SK-MEL-5 (cell line): ENCODE measurements at places on chromosomes 5 and 9. TPM values are rescaled to one million over a fixed set of nuclear protein-coding genes. Genes with fewer than 3 reads are reported as not detected.

IDNK gene
- 3.7 and 5.4 TPM in 2 replicates for total RNA-seq

SLC34A3 gene
- total RNA-seq = not detected in 2 replicates

RGP1 gene
- total RNA-seq = 12.2 and 12.4 TPM in 2 replicates

GFPT2 gene
- total RNA-seq = 1.7 and 2.3 TPM in 2 replicates

RARS1 gene
- total RNA-seq = 159 and 165 TPM in 2 replicates

TRIM7 gene
- total RNA-seq = 4.1 and 6.8 TPM in 2 replicates

RICTOR gene
- 32.7 and 39.4 TPM in 2 replicates for total RNA-seq

PNPLA7 gene
- total RNA-seq = 0.29 and 0.37 TPM in 2 replicates

MYOZ3 gene
- total RNA-seq = not detected in 2 replicates

- DNase-seq = no peak
Observed at GRCh38 chr5:81393783-81394718, at the start of gene ACOT12. Gene ACOT12 (minus strand): TSS chr5:81394134. CDS start chr5:81394114, 20 bp downstream.

DNA sequence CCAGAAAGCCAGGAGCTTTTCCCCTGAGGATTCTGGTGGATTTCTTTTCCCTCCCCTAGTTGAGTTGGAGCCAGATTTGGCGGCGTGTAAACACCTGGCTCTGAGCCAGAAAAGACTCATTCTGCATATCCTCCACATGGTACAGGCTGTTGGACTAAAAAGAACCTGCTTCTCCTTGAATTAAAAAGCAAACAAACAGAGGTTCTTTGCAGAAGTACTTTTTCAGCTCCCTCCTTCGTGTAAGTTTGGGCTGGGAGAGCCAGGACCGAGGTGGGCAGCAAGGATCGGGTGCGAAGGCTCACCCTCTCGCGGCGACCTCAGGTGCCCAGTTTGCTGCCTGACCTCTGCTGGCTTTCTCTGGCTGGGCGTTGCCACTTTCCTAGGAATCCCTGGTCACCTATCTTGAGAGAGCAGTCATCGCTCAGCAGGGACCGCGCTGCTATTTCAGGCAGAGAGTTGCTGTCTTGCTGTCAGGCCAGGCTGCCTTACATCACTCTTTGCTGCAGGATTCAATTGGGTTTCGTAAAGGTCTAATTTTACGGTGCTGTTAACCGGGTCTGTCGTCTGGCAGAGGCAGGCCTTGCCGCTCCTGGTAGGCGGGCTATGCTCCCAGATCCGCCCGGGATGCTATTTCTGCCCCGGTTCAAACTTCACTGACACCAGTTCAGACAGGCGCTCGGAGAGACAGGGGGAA is 3.2 kb downstream of the PAPPA start:
- DNase-seq = no peak

GRCh38 chr9:81776390-81776789 is 87.0 kb upstream of the TLE1 start:
- peak; percentile 16 for DNase-seq

DNA sequence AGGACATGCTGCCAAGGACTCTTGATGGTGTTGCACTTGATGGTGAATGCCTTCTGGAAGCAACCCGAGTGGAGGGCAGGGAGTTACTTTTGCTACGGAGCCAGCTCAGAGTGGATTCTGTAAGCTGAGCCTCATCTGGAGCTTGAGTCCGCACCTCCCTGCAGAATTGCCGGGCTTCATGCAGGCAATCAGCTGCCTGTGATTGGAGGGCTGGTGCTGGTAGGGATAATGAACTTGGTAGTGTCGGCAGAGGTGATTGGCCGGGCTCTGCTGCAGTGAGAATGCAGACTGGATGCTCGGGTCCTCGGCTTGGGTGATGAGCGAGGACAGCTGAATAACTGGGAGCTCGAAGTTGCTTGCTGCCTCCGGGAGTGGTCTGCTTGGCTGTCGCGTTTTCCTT is 23.1 kb downstream of the SLC25A25 start:
- DNase-seq = no peak

DNA sequence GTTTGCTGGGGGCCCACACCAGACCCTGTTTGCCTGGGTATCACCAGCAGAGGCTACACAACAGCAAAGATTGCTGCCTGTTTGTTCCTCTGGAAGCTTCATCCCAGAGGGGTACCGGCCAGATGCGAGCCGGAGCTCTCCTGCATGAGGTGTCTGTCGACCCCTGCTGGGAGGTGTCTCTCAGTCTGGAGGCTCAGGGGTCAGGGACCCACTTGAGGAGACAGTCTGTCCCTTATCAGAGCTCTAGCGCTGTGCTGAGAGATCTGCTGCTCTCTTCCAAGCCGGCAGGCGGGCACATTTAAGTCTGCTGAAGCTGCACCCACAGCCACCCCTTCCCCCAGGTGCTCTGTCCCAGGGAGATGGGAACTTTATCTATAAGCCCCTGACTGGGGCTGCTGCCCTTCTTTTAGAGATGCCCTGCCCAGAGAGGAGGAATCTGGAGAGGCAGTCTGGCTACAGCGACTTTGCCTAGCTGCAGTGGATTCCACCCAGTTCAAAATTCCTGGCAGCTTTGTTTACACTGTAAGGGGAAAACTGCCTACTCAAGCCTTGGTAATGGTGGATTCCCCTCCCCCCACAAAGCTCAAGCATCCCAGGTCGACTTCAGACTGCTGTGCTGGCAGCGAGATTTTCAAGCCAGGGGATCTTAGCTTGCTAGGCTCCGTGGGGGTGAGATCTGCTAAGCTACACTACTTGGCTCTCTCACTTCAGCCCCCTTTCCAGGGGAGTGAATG is 206.0 kb upstream of the TLX3 start:
- no peak for DNase-seq

DNA sequence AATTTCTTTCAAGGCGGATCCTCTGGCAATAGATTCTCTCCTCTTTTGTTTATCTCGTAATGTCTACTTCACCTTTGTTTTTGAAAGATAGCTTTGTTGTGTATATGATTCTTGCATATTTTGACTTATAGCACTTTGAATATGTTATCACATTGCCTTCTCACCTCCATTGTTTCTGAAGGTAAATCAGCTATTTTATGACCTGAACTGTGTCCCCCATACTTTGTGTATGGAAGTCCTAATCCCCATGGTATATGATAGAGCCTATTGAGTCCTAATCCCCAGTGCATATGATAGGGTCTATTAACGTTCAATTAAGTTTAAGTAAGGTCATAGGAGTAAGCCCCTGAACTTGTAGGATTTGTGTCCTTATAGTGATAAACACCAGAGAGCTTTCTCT is 910.2 kb upstream of the NUDT12 start:
- no peak for DNase-seq

DNA sequence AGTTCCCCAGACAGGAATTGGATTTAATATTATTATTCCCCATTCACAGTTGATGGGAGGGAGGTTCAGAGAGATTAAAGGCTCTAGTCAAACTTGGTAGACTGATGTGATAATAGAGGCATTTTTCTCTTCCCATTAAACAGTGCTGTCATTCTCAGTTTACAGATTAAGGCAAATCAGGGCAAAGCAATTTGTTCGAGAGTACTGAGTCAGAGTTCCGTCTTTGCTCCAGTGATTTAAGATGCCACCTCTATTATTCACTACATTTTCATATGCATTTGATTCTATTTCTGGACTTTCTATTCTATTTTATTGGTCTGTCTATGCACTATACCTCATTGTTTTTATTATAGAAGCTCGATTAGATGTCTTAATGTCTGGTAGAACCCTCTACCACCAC is 201.0 kb upstream of the RAI14 start:
- DNase-seq = no peak

GRCh38 chr9:105416840-105417239 is 31.0 kb upstream of the FSD1L start:
- DNase-seq = no peak

GRCh38 chr9:91776409-91777291 is 173.4 kb downstream of the ROR2 start:
- no peak for DNase-seq

GRCh38 chr9:70160686-70161600 is 97.8 kb upstream of the SMC5 start:
- no peak for DNase-seq

DNA sequence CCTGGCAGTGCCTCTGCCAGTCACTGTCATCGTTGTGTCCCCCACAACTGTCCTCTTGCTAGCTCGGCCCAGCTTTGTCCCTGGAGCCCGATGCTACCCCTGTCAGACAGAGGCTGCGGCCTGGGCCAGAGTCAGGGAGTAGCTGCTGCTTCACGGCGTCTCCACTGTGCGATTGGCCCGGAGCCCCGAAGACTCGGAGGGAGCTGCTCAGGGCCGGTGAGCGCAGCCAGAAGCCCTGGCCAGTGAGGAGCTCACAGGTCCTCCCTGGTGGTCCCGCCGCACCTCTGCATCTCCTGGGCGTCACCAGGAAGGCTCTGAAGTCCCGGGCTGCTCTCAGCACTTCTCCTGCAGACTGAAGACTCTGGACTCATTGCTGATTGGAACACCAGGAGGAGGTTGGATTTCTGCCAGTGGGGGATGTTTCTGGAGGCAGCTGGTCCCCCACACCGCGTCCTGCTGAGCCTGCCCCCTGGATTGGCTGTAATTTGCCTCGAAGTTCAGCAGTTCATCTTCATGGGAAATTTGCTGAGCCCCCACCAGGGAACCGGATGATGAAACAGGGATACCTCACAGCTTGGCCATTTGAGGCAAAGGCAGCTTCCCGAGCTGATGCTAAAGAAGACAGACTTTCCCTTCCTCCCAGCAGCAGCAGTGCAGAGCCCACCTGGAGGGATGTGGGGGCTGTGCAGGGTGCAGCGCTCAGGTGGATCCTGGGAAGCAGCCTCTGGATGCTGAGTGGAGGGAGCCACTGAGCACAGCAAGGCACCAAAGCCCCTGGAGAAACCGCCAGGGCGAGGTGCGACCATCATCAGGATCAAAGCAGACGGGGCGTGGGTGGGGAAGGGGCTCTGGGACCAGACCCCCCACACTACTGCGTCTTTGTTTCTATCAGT is 45.6 kb downstream of the USP20 start:
- DNase-seq = no peak

GRCh38 chr5:147555176-147555575 is 45.3 kb upstream of the DPYSL3 start:
- DNase-seq = no peak
